ENCODE measurements at places on chromosomes 3 and 15.

GRCh38 chr15:68621535-68621934 lies 42.7 kb downstream of the CORO2B start:
- no peak for DNase-seq

- peak; percentile 26 for DNase-seq
Measured at GRCh38 chr15:90062023-90062442, 40.2 kb downstream of the IDH2 start.

DNA sequence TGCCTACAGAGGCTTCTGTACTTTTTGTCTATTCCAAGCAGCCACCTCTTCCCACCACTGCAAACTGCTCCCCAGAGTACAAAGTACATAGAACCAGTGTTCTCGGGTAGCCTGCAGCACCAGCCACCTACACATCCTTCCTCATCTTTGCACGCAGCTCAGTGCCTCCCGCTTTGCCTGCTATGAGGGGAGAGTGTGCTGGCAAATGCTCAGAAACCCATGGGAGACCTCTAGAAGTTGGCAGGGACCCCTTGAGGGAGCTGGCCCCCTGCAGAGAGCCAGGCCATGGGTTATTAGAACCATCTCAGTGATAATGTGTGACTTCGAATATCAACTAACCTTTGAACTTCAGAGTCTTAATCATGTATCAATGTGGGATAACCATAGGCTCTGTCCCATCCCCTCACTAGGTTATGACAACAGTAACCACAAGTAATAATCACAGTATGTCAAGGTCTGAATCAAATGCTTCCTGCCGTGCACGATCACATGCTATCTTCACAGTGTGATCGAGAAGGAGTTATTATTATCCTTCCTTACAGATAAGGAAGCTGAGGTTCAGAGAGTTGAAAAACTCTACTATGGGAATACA lies 22.8 kb upstream of the SMAD3 start:
- DNase-seq, result no peak

DNA sequence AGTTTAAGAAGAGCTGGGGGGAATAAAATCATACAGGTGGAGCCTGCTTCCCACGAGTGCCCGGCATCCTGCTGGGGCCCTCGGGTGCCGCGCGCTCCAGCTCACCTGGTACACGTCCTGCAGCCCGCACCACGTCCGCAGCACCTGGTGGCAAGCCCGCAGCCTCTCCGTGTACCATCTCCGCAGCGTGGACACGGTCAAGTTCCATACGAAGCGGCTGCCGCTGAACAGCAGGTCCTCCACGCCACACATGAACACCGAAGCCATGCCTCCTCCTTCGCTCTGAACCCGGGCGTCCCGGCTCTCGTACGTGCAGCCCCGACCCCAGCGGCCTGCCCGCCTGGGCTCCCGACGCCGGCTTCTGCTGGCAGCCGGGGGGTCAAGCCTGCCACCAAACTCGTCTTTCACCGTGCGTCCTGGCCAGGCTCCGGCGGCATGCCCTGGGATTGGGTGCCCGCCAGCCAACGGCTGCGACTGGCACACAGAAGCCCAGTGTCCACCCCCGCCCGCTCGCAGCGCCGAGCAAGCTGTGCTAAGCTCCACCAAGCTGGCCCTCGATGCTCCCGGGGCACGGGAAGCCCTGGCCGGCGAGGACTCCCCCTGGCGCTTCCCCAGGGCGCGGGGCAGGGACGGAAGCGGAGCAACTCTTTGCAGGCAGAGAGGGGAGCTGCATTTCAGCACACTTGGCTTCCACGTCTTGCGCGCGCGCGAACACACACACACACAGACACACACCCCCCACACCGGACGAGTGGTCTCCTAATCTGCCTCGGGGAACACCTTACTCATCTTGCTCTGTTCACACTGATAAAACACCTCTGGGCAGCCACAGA lies at the start of gene FRMD4B:
FRMD4B (minus strand) TSS at position 366 of the 833 bp plus-strand sequence; CDS start at position 267, 99 bp downstream.
- DNase-seq, result no peak

- DNase-seq, result no peak
Measured at GRCh38 chr15:41823502-41823901, 4.4 kb upstream of the JMJD7 start.

GRCh38 chr3:32106929-32107362 lies 526 bp downstream of the GPD1L start:
- no peak for DNase-seq

DNA sequence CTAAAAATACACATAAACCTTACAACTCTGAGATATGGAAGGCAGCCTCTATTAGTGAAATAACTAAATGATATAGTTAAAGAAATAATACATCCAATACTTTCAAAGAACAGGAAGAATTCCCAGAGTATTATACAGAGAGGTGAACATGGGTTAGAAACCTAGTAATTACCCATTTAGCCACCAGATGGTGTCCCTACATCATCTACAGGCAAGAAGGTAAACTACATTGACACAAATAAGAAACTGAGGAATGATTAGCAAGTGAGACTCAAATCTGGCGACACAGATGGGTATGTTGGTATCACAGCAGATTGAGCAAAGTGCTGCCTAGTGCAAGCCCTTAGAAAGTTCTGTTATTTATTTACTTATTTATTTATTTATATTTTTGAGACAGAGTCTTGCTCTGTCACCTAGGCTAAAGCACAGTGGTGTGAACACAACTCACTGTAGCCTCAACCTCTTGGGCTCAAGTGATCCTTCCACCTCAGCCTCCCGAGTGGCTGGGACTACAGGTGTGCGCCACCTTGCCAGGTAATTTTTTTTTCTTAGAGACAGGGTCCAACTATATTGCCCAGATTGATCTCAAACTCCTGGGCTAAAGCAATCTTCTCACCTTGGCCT lies 28.2 kb downstream of the NEK4 start:
- no peak for DNase-seq

DNA sequence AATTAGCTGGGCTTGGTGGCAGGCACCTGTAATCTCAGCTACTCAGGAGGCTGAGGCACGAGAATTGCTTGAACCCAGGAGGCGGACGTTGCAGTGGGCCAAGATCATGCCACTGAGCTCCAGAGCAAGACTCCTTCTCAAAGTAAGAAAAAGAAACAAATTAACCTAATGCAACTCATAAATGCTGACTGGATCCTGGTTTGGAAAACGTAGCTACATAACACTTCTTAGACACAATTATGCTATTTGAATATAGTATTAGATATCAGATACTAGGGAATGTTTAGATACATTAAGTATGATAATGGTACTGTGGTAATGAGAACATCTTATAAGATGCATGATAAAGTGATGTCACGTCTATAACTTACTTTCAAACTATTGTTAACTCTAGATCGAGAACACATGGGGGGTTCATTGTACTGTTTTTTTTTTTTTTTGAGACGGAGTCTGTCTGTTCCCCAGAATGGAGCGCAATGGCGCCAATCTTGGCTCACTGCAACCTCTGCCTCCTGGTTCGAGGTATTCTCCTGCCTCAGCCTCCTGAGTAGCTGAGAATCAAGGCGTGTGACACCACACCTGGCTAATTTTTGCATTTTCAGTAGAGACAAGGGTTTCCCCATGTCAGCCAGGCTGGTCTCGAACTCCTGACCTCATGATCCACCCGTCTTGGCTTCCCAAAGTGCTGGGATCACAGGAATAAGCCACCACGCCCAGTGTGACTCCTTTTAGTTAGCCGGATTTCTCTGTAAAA lies 5.9 kb upstream of the ISY1 start:
- no peak for DNase-seq
